ENCODE measurements at places on chromosomes 2 and 18. TPM values are rescaled to one million over a fixed set of nuclear protein-coding genes. Genes with fewer than 3 reads are reported as not detected.

DNA sequence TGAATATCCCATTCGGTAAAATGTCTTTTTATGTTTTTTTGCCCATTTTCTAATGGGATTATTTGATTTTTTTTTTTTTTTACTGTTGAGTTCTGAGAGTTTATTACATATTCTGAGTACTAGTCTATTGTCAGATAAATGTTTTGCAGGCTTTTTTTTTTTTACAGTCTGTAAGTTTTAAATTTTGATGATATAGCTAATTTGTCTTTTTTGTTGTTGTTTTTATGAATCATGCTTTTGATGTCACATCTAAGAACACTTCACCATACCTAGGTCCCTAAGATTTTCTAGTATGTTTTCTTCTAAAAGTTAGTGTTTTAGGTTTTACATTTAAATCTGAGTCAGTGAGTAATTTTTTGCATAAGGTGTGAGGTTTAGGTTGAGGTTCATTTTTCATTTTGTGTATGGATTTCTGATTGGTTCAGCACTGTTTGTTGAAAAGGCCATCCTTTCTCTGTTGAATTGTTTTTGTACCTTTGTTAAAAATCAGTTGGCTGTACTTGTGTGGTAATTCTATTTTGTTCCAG, 40.7 kb downstream of the PTPN4 start:
- DNase-seq: no peak
- no peak overlapping the region for H3K4me3 ChIP-seq
- no peaks in the 10 kb centered on the region for H3K27me3 ChIP-seq
- H3K36me3 ChIP-seq: no peaks in the 10 kb centered on the region

GRCh38 chr2:33133454-33133952, 186.8 kb downstream of the LTBP1 start:
- no peak for DNase-seq
- H3K4me1 ChIP-seq: no peaks in the 10 kb centered on the region
- H3K4me3 ChIP-seq: no peak overlapping the region

Gene RIT2
- total RNA-seq: not detected

GRCh38 chr2:156901373-156902031, 356.0 kb upstream of the GALNT5 start:
- H3K27ac ChIP-seq: no peak overlapping the region
- no peak overlapping the region for H3K4me3 ChIP-seq
- no peak for DNase-seq
- H3K27me3 ChIP-seq: no peaks in the 10 kb centered on the region

Gene ABCG5
- total RNA-seq: not detected

- no peaks in the 10 kb centered on the region for H3K27me3 ChIP-seq
- no peak for DNase-seq
- no peak overlapping the region for H3K4me3 ChIP-seq
- H3K4me1 ChIP-seq: no peaks in the 10 kb centered on the region
- H3K36me3 ChIP-seq: no peaks in the 10 kb centered on the region
Measured at GRCh38 chr2:215532844-215533243, 97.0 kb upstream of the FN1 start.

DNA sequence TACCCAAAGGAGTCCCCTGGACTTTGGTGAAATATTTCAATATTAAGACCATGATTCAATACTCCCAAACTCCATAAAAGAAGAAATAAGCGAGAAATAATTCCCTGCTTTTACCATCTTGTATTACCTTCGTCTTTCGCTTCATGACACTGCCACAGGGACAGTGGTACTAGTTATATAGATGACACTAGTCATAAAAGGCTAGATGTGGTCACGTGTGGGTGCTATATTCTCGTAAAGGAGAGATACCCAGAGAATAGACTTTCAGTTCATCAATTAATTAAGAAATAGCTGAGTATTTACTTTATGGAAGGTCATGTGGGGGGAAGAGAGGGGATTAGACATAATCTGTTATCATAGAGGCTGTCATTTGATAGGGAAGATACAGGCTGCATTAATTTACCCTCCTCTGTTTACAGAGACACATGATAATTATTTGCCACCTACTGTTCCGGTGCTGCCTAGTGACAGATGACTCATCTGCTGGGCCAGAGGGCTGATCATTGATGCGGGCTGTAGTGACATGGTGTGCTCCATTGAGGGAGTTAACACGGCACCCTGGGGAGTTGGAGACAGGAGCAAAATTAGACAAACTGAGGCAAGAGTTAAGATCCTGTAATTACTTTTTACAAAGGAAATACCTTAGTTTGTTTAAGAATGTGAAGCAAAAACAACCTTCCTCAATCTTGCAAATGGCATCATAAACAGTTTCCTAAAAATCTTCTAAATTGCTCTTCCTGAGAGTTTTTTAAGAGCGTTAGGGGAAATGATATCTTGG, 78.2 kb upstream of the ITGB6 start:
- H3K27ac ChIP-seq: no peak overlapping the region
- no peak for DNase-seq
- no peaks in the 10 kb centered on the region for H3K27me3 ChIP-seq

Gene SKOR2
- not detected for total RNA-seq

Gene RAB27B
- 1.5 TPM for total RNA-seq

Gene LIPG
- total RNA-seq: 4.2 TPM

DNA sequence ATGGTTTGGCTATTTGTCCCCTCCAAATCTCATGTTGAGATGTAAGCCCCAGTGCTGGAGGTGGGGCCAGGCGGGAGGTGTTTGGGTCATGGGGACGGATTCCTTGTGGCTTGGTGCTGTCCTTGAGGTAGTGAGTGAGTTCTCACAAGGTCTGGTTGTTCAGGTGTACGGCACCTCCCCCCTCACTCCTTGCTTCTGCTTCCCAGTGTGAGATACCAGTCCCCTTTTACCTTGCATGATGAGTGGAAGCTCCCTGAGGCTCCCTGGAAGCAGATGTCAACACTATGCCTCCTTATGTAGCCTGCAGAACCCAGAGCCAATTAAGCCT, 232.6 kb downstream of the LDLRAD4 start:
- peaks cover 7% of the 10 kb centered on the region for H3K36me3 ChIP-seq
- H3K4me3 ChIP-seq: no peak overlapping the region
- no peak for DNase-seq
- no peak overlapping the region for H3K27ac ChIP-seq

Gene ABHD1
- 0.09 TPM for total RNA-seq

GRCh38 chr18:48711651-48712486, 173.0 kb downstream of the CTIF start:
- no peaks in the 10 kb centered on the region for H3K36me3 ChIP-seq
- no peaks in the 10 kb centered on the region for H3K27me3 ChIP-seq
- no peak overlapping the region for H3K4me3 ChIP-seq
- no peak overlapping the region for H3K27ac ChIP-seq
- peak; percentile 18 for DNase-seq
- H3K4me1 ChIP-seq: no peaks in the 10 kb centered on the region

GRCh38 chr18:6543330-6543908, 128.7 kb upstream of the L3MBTL4 start:
- H3K4me3 ChIP-seq: no peak overlapping the region
- H3K36me3 ChIP-seq: no peaks in the 10 kb centered on the region
- DNase-seq: no peak
